Spinal cord (tissue), 10 donors: ENCODE measurements at places on chromosomes 13 and 19. TPM values are rescaled to one million over a fixed set of nuclear protein-coding genes. Genes with fewer than 3 reads are reported as not detected.

DNA sequence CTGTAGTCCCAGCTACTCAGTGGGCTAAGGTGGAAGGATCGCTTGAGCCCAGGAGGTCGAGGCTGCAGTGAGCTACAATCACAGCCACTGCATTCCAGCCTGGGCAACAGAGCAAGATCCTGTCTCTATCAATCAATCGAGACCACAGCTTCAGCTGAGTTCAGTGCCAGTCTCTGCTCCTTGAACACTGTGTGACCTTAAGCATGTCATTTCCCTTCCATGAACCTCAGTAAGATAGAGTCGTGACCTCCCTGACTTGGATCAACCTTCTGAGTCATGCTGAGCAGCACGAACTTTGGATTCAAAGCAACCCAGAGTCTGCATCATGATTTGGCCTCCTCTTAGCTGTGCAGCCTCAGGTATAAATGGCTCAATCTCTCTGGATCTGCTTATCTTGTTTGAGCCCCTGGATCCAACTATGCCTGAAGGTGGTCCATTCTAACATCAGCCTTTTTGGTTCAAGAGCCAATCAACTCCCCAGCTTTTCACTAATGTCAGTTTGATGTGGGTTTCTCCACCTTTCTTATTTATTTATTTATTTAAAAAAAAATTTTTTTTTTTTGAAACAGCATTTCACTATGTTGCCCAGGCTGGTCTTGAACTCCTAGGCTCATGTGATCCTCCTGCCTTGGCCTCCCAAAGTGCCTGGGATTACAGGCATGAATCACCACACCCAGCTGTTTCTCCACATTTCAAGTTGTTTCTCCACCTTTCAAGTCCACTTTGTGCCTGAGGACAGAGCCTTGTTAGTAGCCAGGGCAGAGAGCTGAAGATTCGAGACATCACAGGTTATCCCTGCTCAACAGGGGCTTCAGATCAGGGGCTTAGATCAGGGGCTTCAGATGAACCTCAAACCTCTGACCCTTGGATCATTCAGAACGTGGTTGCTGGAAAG lies 26.4 kb downstream of the PTPRS start:
- H3K4me3 ChIP-seq, result no peak overlapping the region
- H3K27ac ChIP-seq, result no peak overlapping the region
- DNase-seq, result no peak
- H3K27me3 ChIP-seq, result no peaks in the 10 kb centered on the region

CRLF1 gene
- 3.1 TPM for total RNA-seq

DNA sequence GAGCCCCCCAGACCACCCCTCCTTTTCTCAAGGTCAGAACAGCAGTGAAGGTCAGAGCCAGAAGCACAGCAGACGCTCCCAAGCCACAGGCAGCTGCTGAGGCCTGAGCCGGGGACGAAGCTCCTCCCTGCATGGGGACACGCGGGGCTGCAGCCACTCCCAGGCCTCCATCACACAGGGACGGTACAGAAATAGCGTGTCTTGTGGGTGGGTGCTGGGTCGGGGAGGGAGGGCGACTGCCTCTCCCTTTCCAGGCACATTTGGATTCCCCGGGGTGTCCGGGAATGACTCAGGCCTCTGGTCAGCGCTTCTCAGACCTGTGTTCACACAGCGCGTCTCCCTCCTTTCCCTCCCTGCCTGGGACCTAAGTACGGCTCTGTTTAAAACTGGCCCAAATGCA lies 33.2 kb downstream of the RASA3 start:
- peak; percentile 51 for DNase-seq
- H3K27ac ChIP-seq, result no peak overlapping the region
- H3K36me3 ChIP-seq, result peaks cover 38% of the 10 kb centered on the region
- no peaks in the 10 kb centered on the region for H3K27me3 ChIP-seq
- H3K4me3 ChIP-seq, result no peak overlapping the region

NUP58 gene
- total RNA-seq, result 89.5 TPM
